ENCODE measurements at places on chromosomes 11 and 22. TPM values are rescaled to one million over a fixed set of nuclear protein-coding genes. Genes with fewer than 3 reads are reported as not detected.
A peak's percentile ranks its signal among the peaks of the same experiment; 100 is the strongest.

- DNase-seq, result no peak
Measured at GRCh38 chr22:34508797-34509196, 557.2 kb upstream of the ISX start.

GRCh38 chr11:46264976-46265375 lies 12.5 kb upstream of the CREB3L1 start:
- no peak for DNase-seq

DNA sequence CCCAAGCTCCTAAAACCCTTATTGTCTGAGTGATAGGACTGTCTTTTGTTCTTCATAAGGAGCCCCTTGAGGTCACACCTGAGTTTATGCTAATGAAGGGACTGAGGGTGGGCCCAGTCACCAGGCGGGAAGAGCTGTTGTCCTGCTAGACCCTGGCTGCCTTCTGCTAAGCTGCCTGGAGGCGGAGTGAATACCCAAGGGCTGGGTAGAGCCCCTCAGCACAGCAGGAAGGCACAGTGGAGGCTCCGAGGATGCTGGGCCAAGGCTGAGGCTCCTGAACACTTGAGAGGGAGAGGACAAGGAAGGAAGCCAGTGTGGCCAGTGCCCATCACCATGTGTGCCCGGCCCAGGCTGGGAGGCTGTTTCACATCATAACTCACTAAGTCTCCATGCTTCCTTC lies 4.8 kb upstream of the PHF21B start:
- no peak for DNase-seq

Gene DTX4
- polyA plus RNA-seq, result 0.50 TPM

DNA sequence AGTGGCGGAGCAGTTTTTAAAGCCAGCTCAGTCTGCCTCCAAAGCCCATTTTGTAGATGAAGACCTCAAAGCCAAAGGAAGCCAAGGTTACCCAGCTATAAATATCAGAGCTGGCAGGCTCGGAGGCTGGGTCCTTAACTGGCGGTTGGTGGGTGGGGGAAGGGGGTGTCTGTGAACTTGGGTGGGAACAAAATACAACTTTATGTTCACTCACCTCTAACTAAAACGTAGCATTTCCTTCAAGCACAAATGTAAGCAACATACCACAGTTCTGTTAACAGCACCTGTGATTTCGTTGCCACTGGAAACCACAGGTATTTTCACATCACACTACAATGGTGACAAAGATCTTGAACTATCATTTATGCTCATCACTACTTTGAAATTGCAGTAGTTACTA lies 99.7 kb upstream of the SYT13 start:
- DNase-seq, result no peak

GRCh38 chr22:24413736-24414385 lies 13.5 kb upstream of the ADORA2A start:
- no peak for DNase-seq

GRCh38 chr22:48332438-48333322 lies 1495.0 kb downstream of the BRD1 start:
- no peak for DNase-seq

GRCh38 chr22:40547729-40548143 lies 88.8 kb downstream of the MRTFA start:
- no peak for DNase-seq

DNA sequence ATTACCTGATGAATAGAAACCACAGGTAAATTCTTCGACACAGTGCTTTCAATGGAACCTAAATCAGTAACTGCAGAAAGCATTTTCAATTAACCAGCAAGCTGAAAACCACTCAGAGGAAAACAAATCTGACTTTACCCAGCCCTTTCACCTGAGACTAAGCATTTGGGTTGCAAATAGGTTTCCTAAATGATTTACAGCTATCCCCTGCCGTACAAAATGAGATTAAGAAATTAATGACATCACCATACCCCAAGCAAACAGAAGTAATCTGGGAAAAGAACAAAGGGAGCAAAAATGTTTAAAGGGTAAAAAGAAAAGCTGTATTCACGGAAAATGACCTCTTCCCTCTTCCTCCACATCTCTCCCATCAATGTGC lies 584 bp downstream of the NOX4 start:
- no peak for DNase-seq

GRCh38 chr11:3665336-3666022 lies 5.7 kb downstream of the CHRNA10 start:
- no peak for DNase-seq

Gene DEPDC7
- polyA plus RNA-seq, result 14.7 TPM

- no peak for DNase-seq
Measured at GRCh38 chr11:117009905-117010605, 88.2 kb downstream of the SIK3 start.

- DNase-seq, result no peak
Measured at GRCh38 chr11:42013656-42014201, 554.3 kb upstream of the LRRC4C start.

GRCh38 chr11:41522899-41523672 lies 63.6 kb upstream of the LRRC4C start:
- no peak for DNase-seq

- DNase-seq, result peak; percentile 11
Measured at GRCh38 chr11:94897330-94897768, 76.0 kb downstream of the CWC15 start.

Gene IFITM1
- polyA plus RNA-seq, result 11.1 TPM

- DNase-seq, result peak; percentile 48
Measured at GRCh38 chr11:27319072-27319471, 43.9 kb downstream of the CCDC34 start.

Gene FGF4
- not detected for polyA plus RNA-seq

Gene POU2F3
- polyA plus RNA-seq, result not detected

GRCh38 chr11:3796346-3796745 lies 1.0 kb downstream of the NUP98 start:
- no peak for DNase-seq

GRCh38 chr11:9639099-9639498 lies 24.8 kb upstream of the SWAP70 start:
- no peak for DNase-seq

- DNase-seq, result no peak
Measured at GRCh38 chr11:80007616-80008015, 566.8 kb upstream of the TENM4 start.

Gene OR51B4
- polyA plus RNA-seq, result 0.33 TPM

DNA sequence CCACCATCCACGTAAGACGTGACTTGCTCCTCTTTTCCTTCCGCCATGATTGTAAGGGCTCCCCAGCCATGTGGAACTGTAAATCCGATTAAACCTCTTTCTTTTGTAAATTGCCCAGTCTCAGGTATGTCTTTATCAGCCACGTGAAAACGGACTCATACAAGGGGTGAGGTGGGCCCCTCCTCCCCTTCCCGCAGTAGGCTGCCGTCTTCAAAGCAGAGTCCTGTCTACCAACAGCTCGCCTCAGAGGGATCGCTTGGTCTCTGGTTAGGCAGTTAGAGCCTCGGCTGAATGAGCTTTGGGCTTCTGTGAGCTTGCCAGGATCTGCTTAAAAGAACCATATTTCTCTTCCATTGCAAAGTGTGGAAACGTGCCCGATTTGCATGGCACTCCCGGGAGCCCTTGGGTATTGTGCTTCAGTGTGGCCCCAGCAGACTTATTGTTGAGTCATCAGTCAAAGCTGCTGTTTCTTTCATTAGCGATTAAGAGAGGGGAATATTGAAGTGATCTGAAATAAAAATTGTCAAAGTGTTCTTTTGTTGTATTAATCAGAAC lies 338.3 kb downstream of the TBC1D22A start:
- no peak for DNase-seq

Gene OLFML1
- 0.90 TPM for polyA plus RNA-seq

GRCh38 chr11:32479291-32479690 lies 44.0 kb upstream of the WT1 start:
- no peak for DNase-seq

Gene VWCE
- polyA plus RNA-seq, result 59.7 TPM

Gene SLN
- polyA plus RNA-seq, result not detected

Gene CEP57
- 34.3 TPM for polyA plus RNA-seq

Gene GDPD5
- polyA plus RNA-seq, result 55.2 TPM

GRCh38 chr11:69775163-69775755 lies at the start of gene FGF4:
Gene FGF4, minus strand, starts transcription at chr11:69775341. Its CDS starts 257 bp downstream, at chr11:69775084.
- DNase-seq, result no peak

- DNase-seq, result no peak
Measured at GRCh38 chr22:49247194-49247924, 580.3 kb downstream of the BRD1 start.

Gene CTTN
- polyA plus RNA-seq, result 113 TPM

DNA sequence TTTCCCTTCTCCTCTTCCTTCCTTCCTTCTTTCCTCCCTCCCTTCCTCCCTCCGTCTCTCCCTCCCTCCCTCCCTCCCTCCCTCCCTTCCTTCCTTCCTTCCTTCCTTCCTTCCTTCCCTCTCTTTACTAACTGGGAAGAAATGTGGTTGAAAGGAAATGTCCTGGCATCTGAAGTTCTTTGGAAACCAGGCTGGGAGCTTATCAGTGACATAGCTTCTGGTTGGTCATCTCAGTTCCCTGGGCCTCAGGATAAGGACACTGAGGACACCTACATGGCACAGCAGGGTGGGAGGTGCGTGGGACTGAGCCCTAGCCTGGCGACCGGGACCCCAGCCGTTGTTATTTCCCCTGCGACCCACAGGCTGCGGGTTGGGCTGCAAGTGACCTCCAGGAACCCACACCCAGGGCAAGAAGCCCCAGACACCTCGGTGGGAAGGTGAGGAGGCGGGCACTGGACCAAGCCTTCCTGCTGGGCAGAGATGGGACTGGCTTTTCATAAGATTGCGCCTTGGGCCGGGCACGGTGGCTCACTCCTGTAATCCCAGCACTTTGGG lies 1486.5 kb downstream of the TBC1D22A start:
- DNase-seq, result no peak

DNA sequence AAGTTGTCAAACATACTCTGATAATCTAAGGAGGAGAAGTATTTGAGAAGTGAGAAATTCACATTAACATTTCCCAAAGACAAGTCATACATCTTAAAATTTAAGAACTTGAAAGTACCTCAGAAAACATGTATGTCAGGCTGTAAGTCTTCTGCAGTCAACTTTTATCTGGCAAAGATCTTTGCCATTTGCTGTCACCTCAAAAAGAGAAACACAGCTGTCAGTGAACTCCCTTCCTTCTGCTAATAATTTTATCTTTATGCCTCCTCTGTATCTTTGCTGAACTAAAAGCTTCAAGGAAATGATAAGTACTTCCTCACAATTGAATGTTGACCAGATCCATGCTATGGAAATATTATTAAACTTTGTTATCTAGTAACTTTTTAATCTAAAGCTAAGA lies 18.7 kb downstream of the TTC17 start:
- DNase-seq, result no peak

GRCh38 chr11:19382131-19382611 lies 141.4 kb upstream of the E2F8 start:
- no peak for DNase-seq

DNA sequence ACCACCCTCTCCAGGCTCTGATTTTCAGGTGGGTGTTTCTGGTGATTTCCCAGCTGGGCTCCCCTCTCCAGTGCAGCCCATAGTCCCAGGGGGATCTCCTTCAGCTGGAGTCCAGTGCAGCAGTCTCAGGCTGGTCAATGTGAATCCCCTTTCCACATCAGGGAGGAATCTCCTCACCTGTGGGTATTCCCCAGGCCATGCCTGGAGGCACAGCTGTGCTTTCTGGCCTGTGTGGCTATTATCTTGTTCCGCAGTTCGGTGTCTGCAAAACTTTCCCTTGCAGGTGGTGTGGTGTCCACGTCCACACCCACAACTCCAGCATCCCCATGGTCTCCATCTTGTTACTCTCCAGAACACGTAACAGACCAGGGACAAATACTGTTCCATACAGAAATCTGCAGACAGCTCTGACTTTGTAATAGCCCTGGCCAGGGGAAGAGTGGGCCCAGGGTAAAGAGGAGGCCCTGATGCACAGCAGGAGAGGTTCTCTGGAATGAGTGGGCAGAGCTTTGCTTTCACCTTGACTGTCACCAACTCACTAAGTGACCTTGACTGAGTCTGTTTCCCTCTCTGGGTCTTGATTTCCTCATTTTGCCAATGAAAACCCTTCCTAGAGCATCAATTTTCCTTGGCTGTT lies 183.2 kb downstream of the CSNK2A3 start:
- DNase-seq, result no peak

Data from HepG2 (cell line).